ENCODE measurements at places on chromosomes 5 and 9.

GRCh38 chr5:38613490-38613889 is 57.0 kb upstream of the LIFR start:
- DNase-seq = no peak

GRCh38 chr5:149831492-149831891 is 101.4 kb downstream of the PPARGC1B start:
- DNase-seq = no peak

- no peak for DNase-seq
Measured at GRCh38 chr5:67178966-67179365, 17.6 kb downstream of the CD180 start.

- no peak for DNase-seq
Measured at GRCh38 chr9:92615790-92616189, 54.1 kb downstream of the IPPK start.

DNA sequence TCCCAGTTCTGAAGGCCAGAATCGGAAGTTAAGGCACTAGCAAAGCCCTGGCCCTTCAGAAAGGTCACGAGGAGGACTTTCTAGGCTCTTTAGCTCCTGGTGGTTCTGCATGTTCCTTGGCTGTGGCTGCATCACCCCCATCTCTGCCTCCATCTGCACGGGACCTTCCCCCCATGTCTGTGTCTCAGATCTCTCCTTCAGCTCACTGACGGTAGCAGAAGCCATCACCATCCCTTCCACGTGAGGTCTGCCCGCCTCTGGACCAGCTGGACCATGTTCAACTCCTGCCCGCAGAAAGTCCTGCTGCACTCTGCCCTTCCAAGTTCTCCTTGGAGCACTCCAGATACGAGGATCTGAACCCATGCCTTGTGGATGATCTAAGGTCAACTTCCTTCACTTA is 242.9 kb upstream of the IRX1 start:
- no peak for DNase-seq

GRCh38 chr9:84636436-84636835 is 33.1 kb upstream of the NTRK2 start:
- no peak for DNase-seq

DNA sequence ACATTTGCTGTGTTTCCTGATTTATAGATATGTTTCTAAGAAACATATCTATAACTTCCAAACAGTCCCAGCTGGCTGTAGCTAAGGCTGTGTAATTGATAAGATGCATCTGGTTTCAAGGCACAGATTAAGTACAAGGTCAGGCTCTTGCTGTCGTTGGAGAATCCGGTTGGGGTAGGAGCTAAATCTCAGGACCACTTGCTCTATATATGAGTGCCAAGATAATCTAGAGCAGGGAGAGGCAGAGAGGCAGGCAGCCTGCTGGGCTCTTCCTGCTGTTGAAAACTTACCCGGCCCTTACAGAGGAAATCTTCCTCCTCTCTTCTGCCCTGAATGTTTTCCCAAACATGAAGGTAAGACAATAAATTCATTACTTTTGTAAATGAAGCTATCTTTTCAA is at the start of gene C7:
TSS of gene C7 (plus strand) at position 234 of the 400 bp plus-strand sequence. CDS start at position 348, 114 bp downstream.
- DNase-seq = no peak

DNA sequence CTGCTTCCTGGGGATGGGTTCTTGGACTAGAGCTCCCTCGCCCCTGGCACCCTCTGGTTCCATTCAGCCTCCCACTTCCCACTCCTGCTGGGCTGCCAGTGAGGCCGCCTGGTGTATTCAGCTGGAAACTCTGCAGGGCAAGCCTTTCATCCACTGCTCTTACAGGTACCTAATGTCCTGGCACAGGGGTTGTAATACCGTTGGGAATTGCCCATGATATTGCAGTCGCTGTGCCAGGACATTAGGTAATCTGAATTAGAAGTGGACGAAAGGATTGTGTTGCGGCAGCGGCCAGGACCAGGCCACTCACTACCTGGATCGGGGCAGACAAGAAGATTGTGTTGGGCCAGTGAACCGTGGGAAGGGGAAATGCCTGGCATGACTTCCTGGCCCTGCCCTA is 13.1 kb downstream of the TMOD1 start:
- no peak for DNase-seq

DNA sequence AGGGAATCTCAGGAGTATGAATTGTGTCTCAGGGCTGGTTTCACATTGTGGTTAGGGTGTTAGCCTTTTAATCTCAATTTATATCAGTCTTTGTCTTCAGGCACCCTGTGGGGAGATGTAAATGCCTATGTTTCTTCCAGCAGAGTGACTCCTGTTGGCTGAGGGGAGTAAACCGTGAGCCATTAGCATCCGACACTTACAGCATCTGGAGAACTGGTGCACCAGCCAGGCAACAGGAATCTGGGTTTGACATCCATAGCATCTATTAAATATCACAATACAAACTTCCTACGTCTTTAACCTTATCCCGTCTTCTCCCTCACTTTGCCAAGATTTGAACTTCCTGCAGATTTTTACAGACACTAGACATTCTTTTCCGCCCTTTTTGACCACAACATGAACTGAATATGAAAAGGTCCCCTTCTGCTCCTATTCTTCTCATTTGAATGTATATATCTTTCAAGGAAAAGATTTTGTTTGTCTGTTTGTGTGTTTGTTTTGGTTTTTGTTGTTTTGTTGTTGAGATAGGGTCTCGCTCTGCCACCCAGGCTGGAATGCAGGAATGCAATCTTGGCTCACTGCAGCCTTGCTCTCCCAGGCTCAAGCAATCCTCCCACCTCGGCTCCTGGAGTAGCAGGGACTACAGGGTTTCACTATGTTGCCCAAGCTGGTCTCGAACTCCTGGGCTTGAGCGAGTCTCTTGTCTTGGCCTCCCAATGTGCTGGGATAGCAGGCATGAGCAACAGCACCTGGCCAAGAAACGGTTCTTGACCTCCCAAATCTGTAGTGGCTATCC is 626.2 kb downstream of the TLR4 start:
- DNase-seq = peak; percentile 9

DNA sequence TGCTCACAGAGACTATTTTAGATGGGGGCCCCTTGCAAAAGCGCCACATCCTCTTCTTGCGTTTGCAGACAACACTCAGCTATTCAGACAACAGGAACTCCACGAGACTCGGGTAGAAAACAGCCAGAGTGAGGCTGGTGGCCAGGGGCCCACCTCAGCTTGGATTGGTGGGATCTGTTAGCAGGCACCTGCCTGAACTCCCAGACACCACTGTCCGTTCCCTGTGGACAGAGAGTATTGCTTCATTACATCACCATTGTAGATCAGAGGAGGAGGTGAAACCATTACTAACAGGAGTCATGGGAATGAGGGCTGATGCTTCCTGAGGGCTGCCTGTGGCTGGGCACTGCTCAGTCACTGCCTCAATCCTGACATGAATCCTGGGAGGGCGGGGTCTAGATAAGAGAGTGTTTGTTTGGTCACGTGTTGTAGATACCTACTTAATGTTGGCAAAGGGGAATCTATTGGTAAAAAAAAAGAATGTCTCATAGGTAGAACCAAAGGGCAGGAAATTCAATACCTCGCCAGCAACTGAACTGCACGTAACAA is 4.4 kb upstream of the RAPGEF1 start:
- DNase-seq = no peak

DNA sequence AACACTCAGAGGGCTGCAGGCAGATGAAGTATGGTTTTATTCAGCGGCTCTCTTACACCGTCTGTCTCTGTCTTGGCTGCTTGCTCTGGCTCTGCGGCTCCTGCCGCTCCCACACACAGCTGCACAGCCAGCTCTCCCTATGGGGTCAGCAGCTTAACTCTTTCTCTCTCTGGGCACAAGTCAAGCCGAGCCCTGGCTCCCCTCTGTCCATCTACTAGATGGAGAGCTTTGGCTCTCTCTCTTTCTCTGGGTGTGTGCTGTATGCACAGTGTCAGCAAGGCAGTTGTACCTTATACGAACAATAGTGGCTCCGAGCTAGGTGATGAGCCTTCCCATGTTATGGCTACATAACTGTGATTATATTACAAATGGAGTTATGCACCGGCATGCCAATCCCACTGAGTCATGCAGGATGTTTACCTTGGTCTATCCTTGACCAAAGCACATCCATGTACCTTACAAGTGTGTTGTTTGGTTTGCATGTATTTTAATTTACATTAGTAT is 19.3 kb upstream of the PPP2CA start:
- DNase-seq = no peak

DNA sequence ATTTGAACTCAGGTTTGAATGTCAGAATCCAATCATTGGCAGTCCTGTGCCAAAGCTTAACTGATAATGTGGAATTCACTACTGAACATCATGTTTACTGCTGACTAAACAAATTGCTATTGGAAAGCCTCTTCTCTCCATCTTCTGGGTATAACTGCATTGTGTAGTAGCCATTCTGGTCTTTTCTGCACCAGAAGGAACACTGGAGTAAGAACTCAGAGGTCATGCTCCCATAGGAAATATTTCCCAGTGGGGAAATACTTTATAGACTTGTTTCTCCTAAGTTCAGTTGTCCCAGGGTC is 25.9 kb downstream of the SLC1A3 start:
- no peak for DNase-seq

GRCh38 chr5:179400020-179400419 is 54.8 kb upstream of the ADAMTS2 start:
- DNase-seq = no peak

- no peak for DNase-seq
Measured at GRCh38 chr5:105134328-105134727, 1571.7 kb upstream of the NUDT12 start.

GRCh38 chr5:44997506-44997905 is 188.8 kb downstream of the MRPS30 start:
- DNase-seq = no peak

GRCh38 chr9:136264031-136264430 is 18.4 kb upstream of the QSOX2 start:
- no peak for DNase-seq

- DNase-seq = peak; percentile 17
Measured at GRCh38 chr5:136200761-136201160, 7.8 kb upstream of the SMIM32 start.

- DNase-seq = no peak
Measured at GRCh38 chr9:94656200-94656599, 16.9 kb upstream of the FBP1 start.

GRCh38 chr5:157051604-157052245 is 7.2 kb downstream of the HAVCR1 start:
- no peak for DNase-seq

DNA sequence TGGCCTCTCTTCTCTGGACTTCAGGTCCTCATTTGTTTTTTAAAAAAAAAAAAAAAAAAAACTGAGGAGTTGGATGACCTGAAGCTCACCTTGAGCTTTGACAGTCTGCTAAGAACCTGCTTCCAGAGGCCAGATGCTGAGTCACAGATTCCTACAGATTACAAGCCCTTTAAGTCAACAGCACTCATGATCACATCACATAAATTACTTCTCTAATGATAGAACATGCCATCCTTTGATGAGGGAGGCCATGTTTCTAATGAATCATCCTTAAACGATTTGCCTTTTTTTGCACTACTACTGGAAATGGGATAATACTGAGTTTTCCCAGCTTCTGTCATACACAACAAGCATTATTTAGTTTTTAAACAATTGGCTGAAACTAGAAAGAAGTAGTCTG is 34.2 kb upstream of the MYOT start:
- DNase-seq = no peak

GRCh38 chr5:148831590-148832565 is 5.5 kb downstream of the ADRB2 start:
- DNase-seq = no peak

- DNase-seq = no peak
Measured at GRCh38 chr5:72600391-72600981, 93.3 kb upstream of the ZNF366 start.

DNA sequence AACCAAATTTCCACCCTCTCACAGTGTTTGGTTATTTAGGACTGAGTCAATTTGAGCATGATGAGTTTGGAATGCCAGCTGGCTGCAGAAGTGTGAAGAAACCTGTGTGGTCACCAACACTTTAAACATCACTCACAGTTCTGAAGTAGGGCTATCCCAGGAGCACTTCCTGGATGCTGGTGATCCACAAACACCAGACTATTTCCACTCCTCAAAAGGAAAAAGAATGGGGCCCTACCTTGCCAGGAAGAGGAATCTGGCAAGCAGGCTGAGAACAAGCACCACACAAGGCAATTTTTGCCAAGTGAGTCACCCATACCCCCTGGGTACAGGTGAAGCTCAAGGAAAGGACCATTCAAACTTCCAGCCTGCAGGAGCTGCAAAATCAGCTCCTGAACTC is 294.2 kb upstream of the PTGER4 start:
- DNase-seq = peak; percentile 38

DNA sequence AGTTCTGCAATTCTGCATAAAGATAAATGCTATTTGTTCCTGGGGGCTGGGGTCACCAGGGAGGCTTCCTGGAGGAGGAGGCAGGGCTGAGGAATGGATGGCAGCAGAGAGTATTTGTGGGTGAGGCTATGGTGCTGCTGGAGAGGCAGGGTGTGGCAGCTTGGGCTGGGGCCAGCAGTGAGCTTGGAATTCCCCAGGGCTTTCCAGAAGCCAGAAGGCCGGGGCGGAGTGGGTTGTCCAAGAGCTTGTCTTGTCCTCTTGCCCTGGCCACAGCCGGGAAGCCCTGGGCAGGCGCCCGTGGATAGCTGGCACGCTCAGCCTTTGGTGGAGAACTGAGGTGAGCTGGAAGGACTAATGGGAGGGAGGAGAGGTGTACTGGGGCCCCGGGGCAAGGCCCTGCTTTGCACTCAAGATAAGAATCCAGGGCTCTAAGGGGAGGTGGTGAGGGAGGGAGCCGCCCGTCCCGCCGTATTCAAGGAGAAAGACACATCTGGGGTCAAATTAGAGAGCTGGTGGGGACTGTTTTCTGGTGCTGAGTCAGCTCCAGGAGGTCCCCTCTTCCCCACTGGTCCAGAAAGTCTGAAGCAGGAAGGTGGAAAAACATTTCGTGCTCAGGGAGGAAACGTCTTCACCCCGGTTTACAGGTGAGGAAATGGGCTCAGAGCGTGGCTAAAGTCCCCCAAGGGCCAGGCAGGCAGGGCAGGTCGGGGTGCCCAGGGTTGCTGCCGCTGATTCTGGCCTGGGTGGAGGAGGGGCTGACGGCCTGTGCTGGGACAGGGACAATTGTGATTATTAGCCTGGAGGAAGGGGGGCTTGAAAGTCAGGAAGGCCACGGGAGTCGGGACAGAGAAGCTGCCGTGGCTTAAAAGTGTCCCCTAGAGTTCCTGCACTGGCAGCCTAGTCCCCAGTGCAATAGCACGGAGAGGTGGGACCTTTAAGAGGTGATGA is 26.9 kb upstream of the CNOT6 start:
- no peak for DNase-seq

- no peak for DNase-seq
Measured at GRCh38 chr5:136159457-136159856, 26.8 kb downstream of the SMAD5 start.

GRCh38 chr9:93944011-93944410 is 11.1 kb downstream of the BARX1 start:
- DNase-seq = no peak

Data from H1 (cell line).